ENCODE measurements at places on chromosomes 1 and 21.
A peak's percentile ranks its signal among the peaks of the same experiment; 100 is the strongest.

DNA sequence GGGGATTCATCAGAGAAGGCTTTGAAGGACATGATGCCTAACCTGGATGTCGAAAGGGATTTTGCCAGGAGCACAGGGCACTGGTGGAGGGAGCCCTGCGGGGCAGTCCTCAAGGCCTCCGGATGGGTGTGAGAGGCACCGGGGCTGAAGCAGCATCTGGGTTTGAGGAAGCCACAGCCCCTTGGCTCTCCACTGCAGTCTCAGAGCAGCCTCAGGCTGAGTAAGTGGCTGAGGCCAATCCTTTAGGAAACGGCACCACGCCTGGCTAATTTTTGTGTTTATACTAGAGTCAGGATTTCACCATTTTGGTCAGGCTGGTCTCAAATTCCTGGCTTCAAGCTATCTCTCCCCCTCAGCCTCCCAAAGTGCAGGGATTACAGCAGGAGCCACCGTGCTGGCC is 12.0 kb downstream of the ERVH48-1 start:
- no peak for DNase-seq

DNA sequence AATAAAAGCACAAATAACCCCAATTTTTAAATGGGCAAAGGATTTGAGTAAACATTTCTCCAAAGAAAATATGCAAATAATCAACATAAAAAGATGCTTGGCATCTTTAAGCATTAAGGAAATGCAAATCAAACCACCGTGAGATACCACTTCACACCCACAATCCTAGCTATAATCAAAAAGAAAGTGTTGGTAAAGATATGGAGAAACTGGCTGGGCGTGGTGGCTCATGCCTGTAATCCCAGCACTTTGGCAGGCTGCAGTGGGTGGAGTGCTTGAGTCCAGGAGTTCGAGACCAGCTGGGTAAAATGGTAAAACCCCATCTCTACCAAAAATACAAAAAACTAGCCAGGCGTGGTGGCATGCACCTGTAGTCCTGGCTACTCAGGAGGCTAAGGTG is 16.9 kb downstream of the ARHGEF11 start:
- DNase-seq: peak; percentile 21

- DNase-seq: peak; percentile 86
Measured at GRCh38 chr1:157154940-157155514, 16.8 kb upstream of the ETV3 start.

GRCh38 chr1:8473121-8473875 is 155.4 kb downstream of the SLC45A1 start:
- no peak for DNase-seq

- no peak for DNase-seq
Measured at GRCh38 chr1:175217721-175218531, 25.4 kb upstream of the KIAA0040 start.

DNA sequence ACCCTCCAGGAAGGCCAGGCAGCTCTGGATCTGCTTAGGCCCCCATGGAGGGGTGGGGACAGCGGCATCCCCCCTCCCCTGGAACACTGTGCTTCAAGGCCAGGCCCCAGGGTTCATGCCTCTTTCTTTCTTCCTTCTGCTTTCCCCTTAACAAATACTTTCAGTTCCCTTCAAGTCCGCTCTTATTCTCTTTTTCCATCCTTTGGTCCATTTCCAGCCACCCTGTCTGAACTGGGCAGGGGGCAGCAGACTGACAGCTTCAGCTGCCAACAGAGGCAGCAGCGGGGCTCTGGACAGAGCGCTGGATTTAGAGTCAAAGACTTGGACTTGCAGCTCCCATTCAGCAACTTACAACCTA is 1.1 kb upstream of the CD244 start:
- DNase-seq: no peak

GRCh38 chr1:212225871-212226302 is 59.3 kb upstream of the PPP2R5A start:
- DNase-seq: no peak

GRCh38 chr1:9591669-9592509 is 3.2 kb downstream of the TMEM201 start:
- no peak for DNase-seq

All from hematopoietic multipotent progenitor cell treated with erythropoietin and hydrocortisone succinate and interleukin-3 and kit ligand, for 8 days (in vitro differentiated cells).